ENCODE measurements at places on chromosomes 7 and 10.

DNA sequence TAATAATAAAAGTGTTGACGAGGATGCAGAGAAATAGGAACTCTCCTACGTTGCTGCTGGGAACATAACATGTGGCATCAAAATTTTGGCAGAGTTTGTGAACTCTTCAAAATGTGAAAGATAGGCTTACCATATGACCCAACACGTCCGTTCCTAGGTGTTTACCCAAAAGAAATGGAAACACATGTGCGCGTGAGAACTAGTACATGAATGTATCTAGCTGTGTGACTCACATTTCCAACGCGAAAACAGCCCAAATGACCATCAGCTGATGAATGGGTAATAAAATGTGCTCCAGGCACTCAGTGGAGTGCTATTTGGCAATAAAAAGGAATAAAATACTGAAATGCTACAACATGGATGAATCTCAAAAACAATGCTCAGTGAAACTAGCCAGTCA, 10.4 kb upstream of the ELFN1 start:
- no peak for DNase-seq

GRCh38 chr10:70494536-70494935, 16.0 kb downstream of the PALD1 start:
- no peak for DNase-seq

DNA sequence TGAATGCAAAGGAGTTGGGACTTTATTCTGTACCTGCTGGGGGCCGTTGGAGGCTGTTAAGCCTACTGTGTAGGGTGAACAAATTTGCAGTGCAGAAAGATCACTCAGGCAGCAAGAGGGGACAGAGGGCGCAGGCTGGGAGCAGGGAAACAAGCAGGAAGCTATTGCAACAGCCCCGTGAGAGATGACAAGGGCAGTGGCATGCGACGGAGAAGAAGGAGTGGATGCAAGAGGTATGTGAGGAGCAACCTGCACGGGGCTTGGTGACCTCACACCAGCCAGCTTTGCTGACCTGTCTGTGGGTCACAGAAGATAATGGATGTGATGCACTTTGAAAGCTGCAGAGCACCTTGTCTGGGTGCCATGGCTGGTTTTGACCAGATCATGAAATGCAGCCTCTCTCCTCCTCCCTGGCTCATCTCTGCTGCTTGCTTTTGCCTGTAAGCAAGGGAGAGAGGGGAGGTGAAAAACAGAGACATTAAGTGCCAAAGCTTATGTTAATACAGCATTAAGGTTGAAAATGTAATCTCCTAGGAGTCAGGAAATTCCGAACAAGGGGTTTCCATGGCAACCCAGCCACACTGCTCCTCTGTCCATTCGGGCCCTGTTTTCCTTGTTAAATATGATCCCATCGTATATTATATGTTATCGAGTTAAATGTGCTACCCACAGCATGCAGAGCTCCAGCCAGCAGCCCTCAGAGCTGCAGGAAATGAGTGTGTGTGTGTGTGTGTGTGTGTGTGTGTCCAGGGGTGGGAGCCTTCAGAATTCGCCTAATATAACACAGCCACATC, 314.3 kb upstream of the ZMIZ1 start:
- DNase-seq, result no peak

GRCh38 chr7:3207387-3207902, 93.6 kb upstream of the SDK1 start:
- no peak for DNase-seq

DNA sequence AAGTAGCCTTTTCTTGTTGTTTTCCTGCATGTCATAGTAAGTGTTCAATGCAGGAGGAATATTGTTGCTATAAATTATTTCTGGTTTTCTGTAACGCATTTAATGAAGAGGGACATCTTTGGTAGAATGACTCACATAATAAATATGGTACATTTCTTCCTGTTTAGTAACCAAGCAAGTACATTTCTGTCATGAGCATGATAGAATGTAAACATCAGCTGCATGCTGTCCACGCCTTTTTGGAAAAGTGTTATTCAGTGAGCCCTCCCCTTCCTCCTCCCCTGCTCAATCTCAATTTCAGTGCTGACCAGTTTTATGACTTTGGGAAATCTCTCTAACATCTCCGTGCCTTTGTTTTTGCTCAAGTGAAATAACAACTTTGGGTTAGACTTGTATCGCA, 664.0 kb downstream of the XPNPEP1 start:
- DNase-seq, result no peak

DNA sequence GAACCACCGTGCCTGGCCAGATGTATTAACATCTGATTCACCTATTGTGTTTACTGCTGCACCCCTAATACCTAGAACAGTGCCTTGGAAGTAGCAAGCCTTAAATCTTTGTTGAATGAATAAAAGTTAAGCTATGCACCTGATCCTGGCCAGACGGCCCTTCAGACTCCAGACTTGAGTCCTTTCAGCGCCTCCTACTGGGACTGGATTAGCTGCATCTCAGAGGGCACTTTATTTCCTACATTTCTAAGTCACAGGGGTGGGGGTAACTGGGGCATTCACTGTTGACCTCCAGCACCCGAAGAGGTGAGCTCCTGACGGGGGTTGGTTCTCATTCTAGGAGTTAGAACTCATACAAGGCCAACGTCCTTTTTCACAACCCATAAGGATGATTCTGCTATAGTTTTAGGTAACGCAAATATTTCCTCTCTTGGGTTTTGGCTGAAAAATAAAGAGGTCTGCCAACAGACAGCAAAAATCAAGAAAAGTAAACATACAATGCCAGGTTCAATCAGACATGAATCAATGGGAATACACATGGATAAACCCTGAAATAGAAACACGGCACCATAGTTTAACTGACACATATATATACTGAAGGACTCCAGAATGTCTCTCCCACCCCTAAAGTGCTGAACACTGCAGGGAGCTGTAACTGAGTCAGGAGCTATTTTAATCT, 48.0 kb upstream of the DLG5 start:
- DNase-seq, result no peak

DNA sequence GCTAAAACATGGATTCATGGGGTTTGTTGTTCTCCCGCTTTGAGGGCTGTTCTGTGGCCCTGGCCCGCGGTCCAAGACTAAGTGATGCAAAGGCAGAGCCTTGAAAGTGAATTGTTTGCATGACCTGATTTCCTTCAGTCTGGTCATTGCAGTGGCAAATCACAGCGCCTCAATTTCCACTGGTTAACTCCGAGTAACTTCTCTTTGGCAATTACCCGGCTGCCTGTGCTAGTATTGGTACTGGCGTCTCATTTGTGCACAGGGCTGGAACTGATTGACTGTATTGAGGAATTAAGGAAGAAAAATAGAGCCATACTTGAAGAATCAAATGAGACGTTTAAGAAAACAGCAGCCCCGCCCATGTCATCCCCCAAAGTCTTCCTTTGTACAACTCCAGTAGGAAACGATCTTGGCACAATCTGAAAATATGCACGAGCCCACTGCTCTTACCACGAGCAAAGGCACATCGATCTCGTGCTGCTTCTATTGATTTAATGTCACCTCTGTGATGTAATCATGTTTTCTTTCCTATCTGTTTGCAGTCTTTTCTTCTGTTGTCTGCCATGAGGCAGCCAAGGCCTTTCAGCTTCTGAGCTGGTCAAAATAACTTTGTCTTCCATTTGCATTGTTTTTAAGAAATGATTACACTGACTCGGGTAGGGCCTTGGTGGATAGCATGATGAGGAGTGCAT, 60.6 kb upstream of the SHH start:
- no peak for DNase-seq

GRCh38 chr10:80139265-80139664, 6.7 kb downstream of the PLAC9 start:
- DNase-seq, result no peak

DNA sequence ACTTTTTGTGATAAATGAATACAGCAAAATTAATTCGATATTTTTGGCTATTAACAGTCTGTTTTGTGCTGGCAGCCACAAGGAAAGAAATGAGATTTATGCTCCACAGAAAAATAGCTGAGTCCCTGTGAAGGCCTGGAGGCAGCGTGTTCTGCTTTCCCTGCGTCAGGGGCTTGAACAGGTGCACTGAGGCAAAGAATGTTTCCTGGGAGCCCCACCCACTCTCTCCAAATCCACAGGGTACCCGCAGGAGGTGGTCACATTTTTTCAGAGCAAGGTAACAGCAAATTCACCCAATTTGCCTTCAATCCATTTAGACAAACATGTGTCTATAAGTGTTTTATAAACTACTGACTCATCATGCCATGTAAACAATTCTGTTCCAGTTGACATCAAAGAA, 308.1 kb downstream of the TCERG1L start:
- DNase-seq, result no peak

DNA sequence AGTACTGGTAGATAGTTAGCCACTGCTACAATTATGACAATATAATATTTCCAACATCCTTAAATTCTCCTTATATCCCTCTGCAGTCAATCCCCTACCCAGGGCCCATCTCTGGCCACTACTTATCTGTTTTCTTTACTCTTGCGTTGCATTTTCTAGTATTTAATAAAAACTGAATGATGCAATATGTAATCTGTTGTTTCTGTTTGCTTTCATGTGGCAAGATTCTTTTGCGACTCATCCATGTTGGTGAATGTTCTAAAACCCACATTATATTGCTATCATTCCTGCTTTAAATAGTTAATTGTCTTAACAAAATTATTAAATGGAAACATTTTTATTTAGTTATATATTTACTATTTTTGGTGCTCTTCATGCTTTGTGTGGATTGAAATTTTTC, 338.5 kb downstream of the MDFIC start:
- DNase-seq, result no peak

DNA sequence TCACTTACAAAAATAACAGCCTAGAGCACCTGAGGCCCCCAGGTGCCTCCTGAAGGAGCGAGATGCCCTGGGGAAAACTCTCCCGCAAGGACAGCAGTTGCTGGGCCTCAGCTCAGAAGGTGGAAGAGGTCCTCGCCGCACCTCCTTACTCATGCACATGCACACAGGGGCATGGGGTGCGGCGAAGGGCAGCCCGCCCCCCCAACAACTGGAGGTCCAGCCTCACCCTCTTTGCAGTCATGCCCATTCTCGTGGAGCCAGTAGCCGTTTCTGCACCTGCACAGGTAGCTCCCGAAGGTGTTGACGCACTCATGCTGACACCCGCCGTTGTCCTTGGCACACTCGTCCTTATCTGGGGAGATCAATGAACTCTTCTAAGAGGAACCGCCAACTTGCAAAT, 19.9 kb upstream of the OPALIN start:
- no peak for DNase-seq

DNA sequence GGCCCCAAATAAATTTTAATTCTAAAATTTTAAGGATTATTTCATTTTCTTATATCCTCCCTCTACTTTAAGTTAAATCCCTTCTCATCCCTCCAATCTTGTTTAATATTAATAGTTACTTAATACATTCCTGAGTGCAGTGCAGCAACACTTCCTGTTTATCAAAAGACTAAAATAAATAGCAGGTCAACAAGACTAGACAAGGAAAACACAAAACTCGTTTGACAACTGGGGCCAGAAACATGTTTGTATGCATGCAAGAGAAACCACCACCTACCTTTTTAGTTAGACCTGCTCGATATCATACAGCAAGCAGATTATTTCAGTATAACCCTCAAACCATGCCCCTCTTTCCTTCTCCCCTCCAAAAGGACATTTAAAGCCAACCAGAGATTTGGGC, 95.8 kb downstream of the PARD3 start:
- no peak for DNase-seq

Measured in esophagus squamous epithelium (tissue), 5 donors.